ENCODE measurements at places on chromosomes 6 and 20.

DNA sequence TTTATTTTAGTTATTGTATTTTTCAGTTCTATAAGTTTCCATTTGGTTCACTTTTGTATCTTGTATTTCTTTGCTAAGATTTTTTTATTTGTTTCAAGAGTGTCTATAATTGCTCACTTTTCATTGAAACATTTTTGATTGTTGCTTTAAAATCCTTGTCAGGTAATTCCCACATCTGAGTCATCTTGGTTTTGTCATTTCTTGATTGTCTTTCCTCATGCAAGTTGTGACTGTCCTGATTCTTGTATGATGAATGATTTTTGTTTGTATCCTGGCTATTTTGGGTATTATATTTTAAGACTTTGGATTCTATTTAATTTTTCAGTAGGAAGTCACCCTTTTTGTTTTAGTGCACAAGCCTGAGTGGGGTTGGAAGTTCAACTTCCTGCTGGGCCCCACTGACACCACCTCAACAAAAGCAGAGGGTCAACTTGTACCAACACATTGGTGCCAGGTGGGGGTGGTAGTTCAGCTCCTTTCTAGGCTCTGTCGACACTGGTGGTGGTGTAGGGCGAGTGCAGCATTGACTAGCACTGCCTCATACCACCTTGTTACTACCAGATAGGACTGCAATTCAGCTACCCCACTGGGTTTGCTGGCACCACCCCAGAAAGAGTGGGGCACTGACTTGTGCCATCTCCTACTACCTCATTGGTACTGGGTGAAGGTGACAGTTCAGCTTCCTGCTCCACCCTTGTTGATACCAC is 8.8 kb downstream of the RSPH3 start:
- DNase-seq = no peak

- DNase-seq = no peak
Observed at GRCh38 chr20:64069614-64070243, 6.7 kb downstream of the TCEA2 start.

- peak; percentile 67 for DNase-seq
Observed at GRCh38 chr6:436308-437036, 44.9 kb downstream of the IRF4 start.

DNA sequence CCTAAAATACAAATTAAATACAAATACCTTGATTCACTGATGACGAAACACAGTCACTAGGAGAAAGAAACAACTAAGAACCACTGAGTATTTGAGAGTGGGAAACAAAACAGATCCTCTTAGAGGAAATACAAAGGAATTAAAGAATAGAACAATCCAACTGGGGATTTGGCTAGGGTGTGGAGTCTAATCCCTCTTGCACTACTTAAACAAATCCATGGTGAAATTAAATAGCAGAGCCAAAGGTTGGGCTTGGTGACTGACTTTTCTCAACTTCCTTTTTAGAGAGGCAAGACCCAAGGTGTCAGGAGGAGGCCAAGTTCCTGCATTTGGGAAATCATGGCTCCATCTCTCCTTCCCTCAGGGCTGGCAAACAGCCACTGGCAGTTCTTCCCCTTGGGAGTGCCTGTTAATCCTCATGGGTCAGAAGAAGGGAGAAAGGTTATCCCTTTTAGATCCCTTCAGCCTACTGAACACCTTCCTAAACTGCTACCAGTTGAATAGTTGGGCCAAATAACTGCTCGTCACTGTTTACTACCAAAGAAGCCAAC is 101.2 kb upstream of the TRAF3IP2 start:
- no peak for DNase-seq

DNA sequence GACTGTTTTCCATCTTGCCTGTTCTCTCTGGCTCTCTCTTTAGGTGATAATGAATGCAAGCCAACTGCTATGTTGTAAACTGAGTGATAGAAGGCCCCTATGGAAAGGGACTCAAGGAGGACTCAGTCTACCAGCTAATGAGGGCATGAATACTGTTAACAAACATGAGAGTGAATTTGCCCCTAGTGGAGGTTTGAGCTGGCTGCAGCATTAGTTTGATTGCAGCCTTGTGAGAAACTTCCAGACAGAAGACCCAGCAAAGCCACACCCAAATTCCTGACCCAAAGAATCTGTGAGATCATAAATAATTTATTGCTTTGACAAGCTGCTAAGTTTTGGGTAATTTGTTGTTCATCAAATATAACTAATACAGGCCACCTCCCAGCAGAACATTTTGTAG is 50.0 kb upstream of the PLCB1 start:
- DNase-seq = no peak

GRCh38 chr6:138403324-138403800 is 661 bp upstream of the HEBP2 start:
- DNase-seq = peak; percentile 26

- DNase-seq = no peak
Observed at GRCh38 chr20:6121504-6121903, 1.3 kb downstream of the FERMT1 start.

DNA sequence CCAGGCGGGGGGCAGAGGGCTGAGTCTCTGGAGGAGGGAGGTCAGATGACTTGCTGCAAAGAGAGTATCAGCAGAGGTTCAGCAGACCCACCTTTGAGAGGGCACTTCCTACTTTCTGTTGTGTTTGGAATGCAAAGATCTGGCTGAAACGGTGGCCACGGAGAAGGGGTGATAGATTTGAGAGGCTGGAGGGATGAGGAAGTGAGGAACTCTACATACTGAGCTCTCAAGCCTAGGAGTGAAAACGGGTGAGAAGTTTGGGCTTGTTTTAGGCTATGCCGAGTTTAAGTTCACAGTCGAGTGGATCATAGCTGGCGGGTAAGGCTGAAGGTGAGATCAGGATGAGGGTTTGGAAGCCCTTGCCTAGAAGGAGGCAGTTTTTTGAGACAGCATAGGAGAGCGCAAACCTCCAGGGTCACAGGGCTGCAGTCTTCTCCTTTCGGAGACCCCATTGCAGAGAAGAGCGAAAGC is 477 bp upstream of the ITPA start:
- DNase-seq = no peak

DNA sequence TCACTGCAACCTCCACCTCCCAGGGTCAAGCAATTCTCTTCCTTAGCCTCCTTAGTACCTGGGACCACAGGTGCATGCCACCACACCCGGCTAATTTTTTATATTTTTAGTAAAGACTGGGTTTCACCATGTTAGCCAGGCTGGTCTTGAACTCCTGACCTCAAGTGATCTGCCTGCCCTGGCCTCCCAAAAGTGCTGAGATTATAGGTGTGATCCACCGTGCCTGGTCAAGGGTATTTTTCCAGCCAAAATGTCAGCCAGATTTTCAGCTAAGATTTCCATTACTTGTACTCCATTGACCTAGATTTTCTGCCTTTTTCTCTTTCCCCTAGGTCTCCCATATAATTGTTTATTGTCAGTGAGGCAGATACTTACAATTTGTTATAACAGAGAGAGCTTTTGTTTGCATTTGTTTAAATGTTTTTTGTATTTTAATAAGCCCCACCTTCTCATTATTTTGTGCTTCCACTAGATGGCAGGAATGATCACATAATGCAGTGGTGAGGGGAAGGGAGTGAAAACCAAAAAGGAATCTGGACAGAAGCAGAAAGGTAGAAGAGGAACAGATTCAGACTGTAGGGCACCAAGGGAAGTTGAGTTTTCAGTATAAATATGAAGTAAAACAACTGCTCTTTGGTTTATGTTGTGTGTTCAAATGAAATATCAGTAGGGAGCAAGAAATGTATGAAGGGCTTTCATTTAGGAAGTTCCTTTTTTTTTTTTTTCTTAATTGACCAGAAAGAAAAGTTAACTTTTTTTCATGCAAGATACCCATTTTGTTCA is 29.7 kb downstream of the RPF2 start:
- peak; percentile 34 for DNase-seq

GRCh38 chr6:16434885-16435284 is 196.5 kb downstream of the GMPR start:
- DNase-seq = no peak

DNA sequence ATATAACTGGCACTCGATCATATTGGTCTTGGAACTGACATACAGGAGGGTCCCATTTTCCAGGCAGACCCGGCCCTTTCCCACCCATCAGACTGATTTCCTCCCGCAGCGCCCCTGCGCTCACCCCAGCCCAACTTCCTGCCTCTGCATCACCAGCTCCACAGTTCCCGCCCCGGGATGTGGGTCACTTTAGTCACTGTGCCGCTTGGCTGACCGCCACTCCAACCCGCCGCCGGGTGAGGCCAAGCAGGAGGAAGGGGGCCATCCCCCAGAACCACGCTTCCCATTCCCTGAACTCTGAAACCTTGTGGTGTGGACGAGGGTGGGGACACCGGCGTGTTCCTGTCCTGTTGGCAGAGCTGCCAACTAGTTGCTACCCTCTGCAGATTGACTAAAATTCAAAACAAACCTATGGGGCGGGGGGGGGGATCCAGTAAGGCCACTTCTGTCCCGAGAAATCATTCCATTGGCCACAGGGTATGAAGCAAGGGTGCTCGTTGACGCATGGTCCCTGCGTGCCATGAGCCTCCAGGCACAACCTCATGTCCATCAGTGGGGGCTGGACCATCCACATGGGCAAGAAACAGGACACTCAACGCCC is 12.3 kb downstream of the TGM2 start:
- peak; percentile 47 for DNase-seq

DNA sequence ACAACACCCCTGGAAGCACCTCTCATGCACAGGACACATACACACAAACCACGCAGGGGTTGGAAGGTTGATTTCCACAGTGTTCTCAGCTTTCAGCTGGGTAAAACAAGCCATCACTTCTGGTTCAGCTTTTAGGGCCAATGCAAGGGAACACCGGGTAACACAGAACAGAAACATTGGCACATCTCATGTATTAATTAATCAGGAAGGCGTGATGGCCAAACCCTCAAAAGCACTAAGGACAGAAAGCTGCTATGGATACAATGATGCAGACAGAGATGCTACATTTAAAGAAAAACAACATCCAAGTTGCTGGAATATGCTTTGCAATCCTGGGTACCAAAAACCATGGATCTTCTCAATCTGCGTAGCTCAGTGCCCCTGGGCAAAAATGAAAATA is 104.3 kb upstream of the BEND6 start:
- DNase-seq = no peak
